Aorta (tissue), 5 donors: ENCODE measurements at places on chromosomes 7 and 10.

DNA sequence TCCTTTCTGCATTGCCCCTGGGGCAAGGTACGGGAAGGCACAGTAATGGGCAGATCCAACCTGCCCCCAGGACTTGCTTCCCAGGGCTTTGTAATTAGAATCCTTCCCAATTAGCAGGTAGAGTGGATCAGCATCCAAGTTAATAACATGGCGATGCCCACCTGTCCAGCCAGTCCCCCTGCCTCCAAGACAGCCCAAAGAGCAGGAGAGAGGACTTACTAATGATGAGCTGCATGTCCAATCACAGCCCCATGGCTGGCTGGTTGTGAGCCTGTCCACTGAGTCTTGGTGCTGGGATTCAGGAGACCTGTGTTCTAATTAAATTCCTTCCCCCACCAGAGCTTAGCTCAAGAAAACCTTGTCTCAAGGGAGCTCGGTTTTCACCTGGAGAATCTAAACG, 49.0 kb downstream of the RPS24 start:
- DNase-seq = no peak

DNA sequence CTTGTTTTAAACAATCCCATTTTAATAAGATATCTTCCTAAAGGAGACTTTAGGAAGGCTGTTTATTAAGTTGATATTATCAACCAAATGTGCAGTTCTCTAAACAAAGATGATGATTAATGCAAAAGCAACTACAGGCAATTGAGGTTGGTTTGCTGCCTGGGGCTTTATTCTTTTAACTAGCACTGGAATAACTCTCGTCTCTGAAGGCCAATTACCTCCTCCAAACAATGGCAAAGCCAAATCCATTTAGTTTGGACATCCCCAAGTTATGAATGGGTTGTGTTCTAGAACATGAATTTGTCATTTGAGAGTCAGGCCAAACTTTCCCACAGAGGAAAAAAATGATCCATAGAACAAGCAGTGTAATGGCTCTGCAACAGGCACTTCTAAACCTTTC, 114.1 kb downstream of the SLC16A9 start:
- DNase-seq = no peak

GRCh38 chr10:29160150-29160617, 128.7 kb upstream of the LYZL1 start:
- no peak for DNase-seq

DNA sequence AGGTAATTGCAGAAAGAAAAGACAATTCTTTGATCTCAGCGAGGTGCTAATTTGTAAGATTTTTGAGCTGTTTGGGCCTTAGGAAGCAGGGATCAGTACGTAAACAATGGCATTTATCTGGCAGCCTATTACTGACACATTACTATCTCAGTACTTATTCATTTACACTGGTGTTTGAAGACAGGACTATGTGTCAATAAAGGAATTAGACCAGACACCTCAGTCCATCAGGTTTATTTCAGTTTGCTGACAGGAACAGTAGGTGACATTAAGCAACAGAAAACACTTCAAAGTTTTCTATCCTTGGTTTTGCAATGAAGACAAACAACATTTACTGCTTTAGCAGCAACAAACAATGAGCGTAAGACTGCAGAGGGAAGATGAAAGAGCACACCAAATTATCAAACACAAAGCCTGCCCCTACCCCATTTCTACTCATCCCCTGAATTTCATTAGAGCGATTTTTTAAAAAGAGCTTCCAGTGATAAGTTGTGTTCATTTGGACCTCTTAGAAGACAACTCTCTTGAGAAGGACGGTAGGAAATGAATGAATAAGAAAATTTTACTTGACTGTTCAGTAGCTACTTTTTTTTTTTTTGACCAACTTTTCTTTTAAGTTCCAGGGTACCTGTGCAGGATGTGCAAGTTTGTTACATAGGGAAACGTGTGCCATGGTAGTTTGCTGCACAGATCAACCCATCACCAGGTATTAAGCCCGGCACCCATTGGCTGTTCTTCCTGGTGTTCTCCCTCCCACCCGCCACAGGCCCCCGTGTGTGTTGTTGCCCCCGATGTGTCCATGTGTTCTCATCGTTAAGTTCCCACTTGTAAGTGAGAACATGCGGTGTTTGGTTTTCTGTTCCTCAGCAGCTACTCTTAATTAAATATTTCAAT, 138.8 kb downstream of the DKK1 start:
- DNase-seq = no peak

- peak; percentile 82 for DNase-seq
Observed at GRCh38 chr10:62618576-62619412, 185.7 kb upstream of the ADO start.

- DNase-seq = peak; percentile 89
Observed at GRCh38 chr10:61779950-61780659, 117.4 kb downstream of the CABCOCO1 start.

DNA sequence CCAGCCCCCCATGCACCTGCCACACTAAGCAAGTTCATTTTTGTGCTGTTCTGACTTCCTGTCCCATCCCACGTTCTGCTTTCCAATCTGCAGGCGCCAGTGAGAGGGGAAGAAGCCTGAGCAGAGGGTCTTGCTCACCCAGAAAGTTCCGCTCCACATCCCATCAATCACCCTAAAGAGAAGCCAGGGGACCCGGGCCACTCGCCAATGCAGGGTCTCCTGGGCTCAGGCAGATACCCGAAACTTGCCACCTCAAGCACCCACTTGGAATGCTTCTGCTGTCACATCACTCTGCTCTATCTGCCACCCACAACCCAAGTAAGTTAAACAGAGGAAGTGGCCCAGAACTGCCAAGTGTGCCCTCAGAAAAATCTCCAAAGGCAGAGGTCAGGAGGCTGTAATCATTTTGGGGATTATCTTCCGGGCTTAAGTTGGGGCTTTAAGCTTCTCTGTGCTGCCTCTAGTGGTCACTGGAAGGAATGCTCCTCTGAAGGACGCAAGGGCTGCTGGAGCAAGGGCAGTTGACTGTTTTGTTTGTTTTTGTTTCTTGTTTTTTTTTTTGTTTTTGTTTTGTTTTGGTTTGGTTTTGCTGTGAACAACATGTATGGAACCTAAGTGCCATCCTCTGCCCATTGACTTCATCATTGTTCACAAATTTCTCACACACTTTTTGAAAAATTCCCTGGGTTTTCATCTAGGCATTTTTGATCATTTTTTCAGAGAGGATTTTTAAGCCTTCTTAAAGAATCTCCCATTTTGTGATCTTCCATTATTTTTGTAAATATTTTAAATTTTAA, 25.5 kb downstream of the PRR15 start:
- no peak for DNase-seq

DNA sequence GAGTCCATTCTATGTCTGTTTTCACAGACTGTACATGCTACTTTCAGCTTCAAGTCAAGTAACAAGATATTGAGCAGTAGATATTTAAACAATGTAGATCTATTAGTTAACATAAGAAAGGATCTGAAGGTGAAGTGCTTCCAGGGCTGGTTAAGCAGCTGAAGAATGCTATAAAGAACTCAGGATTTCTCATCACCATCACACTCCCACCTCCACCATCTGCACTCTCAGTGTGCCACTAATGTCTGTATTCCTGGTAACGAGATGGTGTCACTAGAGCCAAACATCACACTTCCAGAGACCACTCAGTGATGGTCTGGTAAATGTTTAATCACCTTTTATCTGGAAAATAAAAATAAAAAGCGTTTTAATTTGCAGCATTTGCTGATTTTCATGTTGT, 224.0 kb upstream of the FERD3L start:
- DNase-seq = no peak

GRCh38 chr7:150945853-150946420, 32.2 kb downstream of the KCNH2 start:
- no peak for DNase-seq

GRCh38 chr7:116218051-116218645, 7.8 kb downstream of the TES start:
- no peak for DNase-seq

GRCh38 chr7:94422136-94422535, 27.4 kb downstream of the COL1A2 start:
- DNase-seq = no peak

DNA sequence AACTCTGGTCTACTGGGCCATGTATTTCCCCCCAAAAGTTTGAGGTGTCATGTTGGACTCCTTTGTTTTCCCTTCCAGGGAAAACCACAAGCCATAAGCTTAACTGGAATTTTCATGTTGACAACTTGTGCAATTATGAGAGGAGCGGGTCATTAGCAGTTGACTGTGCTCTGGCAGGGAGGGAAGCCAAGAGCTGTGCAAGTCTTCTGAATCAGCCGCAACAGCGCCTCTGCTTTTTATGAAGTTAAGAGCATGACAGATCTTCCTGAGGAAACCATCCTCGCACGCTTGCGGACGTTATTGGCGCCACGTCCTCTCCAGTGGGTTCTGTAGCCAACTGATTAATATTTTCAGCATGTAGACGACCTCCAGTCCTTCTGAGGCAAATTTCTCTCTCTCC, 148.7 kb upstream of the MKI67 start:
- DNase-seq = no peak

DNA sequence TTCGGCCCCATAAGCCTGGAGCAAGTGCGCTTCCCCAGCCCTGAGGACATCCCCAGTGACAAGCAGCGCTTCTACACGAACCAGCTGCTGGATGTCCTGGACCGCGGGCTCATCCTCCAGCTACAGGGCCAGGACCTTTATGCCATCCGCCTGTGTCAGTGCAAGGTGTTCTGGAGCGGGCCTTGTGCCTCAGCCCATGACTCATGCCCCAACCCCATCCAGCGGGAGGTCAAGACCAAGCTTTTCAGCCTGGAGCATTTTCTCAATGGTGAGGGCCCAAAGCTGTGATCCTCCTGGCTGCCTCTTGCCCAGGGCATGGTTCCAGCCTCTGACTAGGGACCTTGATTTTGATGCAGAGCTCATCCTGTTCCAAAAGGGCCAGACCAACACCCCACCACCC, 10.1 kb downstream of the IRF5 start:
- no peak for DNase-seq

- no peak for DNase-seq
Observed at GRCh38 chr10:63940277-63940922, 419.2 kb downstream of the REEP3 start.

DNA sequence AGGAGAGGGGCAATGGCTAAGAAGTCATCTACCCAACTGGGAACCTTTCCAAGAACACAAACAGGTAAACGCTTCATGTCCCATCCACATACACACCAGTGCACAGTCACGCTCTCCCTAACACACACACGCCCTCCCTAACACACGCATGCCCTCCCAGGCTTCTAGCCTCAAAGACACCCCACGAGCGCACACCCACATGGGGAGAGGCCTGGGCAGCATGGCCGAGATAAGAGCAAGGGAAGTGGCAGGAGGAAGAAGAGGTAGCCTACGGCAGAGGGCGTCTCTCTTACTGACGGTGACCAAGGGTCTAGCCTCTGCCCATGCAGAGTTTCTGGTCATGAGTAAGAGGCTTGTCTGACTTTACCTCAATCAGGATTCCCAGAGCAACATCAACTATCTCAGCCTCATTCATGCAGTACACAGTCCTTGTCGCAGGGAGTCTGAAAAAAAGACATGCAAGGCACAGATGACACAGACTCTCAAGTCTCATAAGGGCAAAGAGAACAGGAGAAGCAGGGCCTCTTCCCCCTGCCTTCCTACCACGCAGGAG, 3.1 kb downstream of the CYREN start:
- DNase-seq = no peak

DNA sequence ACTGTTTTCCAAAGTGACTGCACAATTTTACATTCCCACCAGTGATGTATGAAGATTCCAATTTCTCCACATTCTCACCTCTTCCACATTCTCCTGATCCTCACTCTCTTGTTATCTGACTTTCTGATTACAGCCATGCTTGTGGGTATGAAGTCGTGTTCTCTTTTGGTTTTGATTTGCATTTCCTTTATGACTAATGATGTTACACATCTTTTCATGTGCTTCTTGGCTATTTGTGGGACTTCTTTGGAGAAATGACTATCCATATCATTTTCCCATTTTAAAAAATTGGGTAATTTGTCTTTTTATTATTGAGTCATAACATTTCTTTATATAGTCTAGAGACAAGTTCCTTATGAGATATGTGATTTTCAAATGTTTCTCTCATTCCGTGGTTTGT, 10.5 kb upstream of the GIMAP8 start:
- no peak for DNase-seq

GRCh38 chr7:50352282-50352681, 47.8 kb downstream of the IKZF1 start:
- no peak for DNase-seq

DNA sequence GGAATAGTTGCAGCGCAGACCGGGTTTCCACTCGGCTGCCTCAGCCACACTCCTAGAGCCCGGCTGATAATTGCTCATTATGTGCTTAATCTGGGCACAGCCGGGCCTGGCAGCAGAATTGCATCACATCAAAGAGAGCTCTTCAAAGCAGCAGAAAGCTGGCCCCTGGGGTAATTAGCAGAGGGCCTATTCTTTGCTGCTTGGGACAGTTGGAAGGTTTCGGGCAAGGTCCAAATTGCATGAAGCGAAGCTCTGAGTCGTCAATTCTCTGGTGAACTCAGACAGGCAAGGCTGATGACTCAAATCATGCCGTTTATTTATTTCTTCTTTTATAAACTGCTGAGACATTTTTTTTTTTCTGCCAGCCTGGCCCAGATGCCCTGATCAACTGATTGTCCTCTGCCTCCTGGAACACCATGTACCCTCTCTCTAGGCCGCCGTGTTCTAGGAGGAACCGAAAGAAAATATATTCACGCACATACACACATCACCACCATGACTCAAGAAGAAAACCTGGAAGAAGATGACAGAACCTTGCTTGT, 242.2 kb downstream of the RAB11FIP2 start:
- no peak for DNase-seq

DNA sequence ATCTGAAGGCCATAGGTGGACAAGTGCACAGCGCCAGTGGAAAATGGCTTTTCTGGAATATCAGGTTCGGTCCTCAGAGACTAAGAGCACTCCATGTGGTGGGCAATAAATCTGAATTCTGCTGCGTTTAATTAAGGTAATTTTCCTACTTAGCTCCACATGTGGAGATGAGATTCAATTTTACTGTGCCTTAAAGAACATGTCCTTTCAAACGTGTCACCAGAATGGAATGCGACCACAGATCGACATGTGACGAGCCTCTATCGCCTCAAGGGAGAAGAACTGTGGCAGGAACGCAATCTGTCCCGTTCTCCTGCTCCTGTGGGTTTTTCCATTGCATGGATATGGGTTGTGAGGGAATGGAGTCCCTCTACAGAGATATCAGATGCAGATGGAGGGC, 205.3 kb upstream of the ZNF32 start:
- DNase-seq = no peak

GRCh38 chr10:123132576-123133477, 2.9 kb upstream of the HMX3 start:
- DNase-seq = peak; percentile 89

GRCh38 chr7:87003872-87004798, 55.3 kb downstream of the ELAPOR2 start:
- no peak for DNase-seq
